CD4-positive, alpha-beta memory T cell (primary cell): ENCODE measurements at places on chromosomes 7 and 10. TPM values are rescaled to one million over a fixed set of nuclear protein-coding genes. Genes with fewer than 3 reads are reported as not detected.

NODAL gene
- total RNA-seq: not detected

A1CF gene
- total RNA-seq: not detected

- no peak overlapping the region for H3K27ac ChIP-seq
- DNase-seq: no peak
- no peak overlapping the region for H3K4me3 ChIP-seq
- no peaks in the 10 kb centered on the region for H3K36me3 ChIP-seq
- no peaks in the 10 kb centered on the region for H3K4me1 ChIP-seq
These were observed 18.3 kb upstream of the BTBD16 start for GRCh38 chr10:122252805-122253204.

GRCh38 chr10:11631890-11632587, 20.6 kb upstream of the USP6NL start:
- H3K27me3 ChIP-seq: no peaks in the 10 kb centered on the region
- H3K4me3 ChIP-seq: no peak overlapping the region
- no peaks in the 10 kb centered on the region for H3K36me3 ChIP-seq
- no peak overlapping the region for H3K27ac ChIP-seq

GRCh38 chr7:88546808-88547207, 212.7 kb upstream of the ZNF804B start:
- H3K36me3 ChIP-seq: no peaks in the 10 kb centered on the region
- no peaks in the 10 kb centered on the region for H3K27me3 ChIP-seq
- H3K4me1 ChIP-seq: no peaks in the 10 kb centered on the region
- H3K27ac ChIP-seq: no peak overlapping the region
- peak; percentile 6 for DNase-seq

DNA sequence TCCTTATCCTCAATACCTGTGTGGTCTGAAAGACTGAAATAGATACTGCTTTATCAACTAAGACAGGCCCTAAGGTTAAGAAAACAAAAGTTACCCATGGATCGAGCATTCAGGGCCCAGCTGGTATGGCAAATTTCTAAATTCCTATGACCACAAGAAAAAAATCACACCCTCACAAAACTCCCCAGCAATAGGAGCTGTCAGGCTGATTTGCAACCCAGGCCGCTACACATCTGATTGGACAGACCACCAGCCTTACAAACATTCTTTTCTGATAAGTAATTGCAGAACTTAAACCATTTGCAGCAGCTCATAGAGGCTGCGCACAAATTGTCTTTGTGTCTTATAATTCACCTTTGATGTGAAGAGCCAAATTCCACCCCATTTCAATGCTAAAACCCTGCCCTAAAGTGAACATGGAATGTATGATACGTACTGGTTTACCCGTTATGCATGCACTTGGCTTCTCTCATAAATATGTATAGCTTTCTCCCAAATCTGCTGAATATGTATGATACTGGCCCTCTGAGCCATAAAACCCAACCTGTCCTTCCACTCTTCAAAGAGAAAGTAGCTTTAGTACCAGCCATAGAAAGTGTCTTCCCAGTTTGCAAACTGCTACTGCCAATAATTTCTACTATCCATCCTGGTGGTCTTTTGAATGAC, 842.5 kb downstream of the GRID1 start:
- H3K36me3 ChIP-seq: no peaks in the 10 kb centered on the region
- no peaks in the 10 kb centered on the region for H3K4me1 ChIP-seq
- no peak overlapping the region for H3K27ac ChIP-seq
- H3K4me3 ChIP-seq: no peak overlapping the region

- no peak overlapping the region for H3K4me3 ChIP-seq
- no peak for DNase-seq
- H3K27ac ChIP-seq: no peak overlapping the region
- no peaks in the 10 kb centered on the region for H3K4me1 ChIP-seq
- no peaks in the 10 kb centered on the region for H3K36me3 ChIP-seq
These were observed 108.6 kb downstream of the SEMA3A start for GRCh38 chr7:84085998-84086397.

- no peaks in the 10 kb centered on the region for H3K4me1 ChIP-seq
- no peaks in the 10 kb centered on the region for H3K27me3 ChIP-seq
- H3K27ac ChIP-seq: no peak overlapping the region
These were observed 141.0 kb downstream of the PRKAG2 start for GRCh38 chr7:151735851-151736402.
